ENCODE measurements at places on chromosomes 16 and 17.

DNA sequence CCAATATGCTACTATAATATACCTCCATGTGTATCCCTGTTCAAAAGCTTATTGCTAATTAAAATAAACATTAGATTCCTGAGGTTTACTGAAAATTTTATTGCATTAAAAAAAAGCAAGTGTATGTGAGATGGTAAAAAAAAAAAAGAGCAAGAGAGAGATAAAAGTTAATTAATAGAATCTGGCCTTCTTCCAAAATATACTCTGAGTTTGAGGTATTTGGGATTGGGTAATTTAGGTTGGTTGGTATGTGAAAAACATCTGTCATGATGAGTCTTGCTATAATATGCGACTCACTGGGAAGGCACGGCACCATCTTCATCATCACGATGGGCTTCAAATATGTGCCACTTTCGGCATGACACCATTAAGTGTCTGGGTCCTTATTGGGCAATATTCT lies 711.1 kb upstream of the SOX9 start:
- no peak for DNase-seq

DNA sequence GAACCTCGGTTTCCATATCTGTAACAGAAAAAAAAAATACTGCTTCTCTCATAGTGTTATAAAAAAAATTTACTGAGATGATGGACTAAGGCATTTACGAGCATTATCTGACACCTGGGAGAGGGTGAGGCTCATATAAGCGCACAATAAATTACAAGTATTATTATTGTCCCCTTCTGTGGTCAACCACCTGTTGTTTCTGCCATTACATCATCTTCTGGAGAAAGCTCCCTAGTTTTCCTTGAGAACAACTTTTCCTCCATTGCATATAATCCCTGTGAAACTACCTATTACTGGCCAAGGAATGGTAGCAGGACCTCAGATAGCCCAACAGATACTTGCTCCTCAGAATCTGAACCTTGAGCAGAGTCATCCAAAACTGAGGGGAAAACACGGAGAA lies 11.7 kb upstream of the GGA2 start:
- DNase-seq, result no peak

GRCh38 chr16:89081556-89081955 lies 12.1 kb upstream of the ACSF3 start:
- DNase-seq, result no peak

- no peak for DNase-seq
Measured at GRCh38 chr16:53042235-53042701, 10.4 kb downstream of the CHD9NB start.

GRCh38 chr16:83967838-83968305 lies at the start of gene NECAB2:
TSS of gene NECAB2 (plus strand) at chr16:83968244. CDS start at chr16:83968649, 405 bp downstream.
- no peak for DNase-seq

DNA sequence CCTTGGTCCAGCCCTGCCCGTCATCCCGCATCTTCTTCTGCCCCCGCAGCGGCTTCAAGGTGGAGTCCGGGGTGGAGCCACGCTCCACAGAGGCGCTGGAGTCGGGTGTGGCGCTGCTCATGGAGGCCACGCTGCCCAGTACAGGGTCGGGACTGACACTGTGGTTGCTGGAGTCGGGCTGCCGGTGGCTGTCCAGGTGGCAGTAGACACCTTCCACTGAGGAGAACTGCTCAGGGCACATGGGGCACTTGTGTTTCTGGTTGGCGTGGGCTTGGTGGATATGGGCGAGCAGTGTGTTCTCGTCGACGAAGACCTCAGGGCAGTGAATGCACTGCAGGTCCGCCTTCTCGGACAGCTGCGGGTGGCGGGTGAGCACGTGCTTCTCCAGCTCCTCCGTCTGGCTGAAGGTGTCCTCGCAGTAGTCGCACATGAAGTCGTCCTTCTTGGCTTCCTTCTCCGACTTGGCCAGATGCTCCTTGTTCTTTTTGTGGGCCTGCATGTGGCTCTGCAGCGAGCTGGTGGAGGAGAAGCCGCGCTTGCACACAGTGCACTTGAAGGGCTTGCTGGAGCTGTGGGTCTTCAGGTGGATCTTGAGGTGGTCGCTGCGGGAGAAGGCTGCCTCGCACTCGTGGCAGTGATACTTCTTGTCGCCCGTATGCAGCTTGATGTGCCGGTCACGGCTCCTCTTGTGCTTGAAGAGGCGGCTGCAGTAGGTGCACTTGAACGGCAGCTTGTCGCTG lies 217.8 kb downstream of the ZNF423 start:
- no peak for DNase-seq

- no peak for DNase-seq
Measured at GRCh38 chr17:41492351-41492750, 2.6 kb upstream of the KRT36 start.

GRCh38 chr16:84169765-84170310 lies 17.0 kb downstream of the TAF1C start:
- DNase-seq, result no peak

DNA sequence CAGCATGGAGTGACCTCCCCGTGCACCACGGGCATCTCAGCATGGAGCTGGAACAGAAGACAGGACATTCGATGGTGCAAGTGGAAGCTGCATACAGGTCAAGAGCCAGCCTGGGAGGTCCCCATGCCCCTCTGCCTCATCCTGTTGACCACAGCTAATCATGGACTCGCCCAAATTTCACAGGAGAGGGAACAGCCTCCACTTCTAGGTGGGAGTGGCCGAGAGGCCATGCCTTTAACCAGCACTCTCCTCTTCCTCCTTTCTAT lies 3.8 kb upstream of the SLC47A2 start:
- DNase-seq, result no peak

DNA sequence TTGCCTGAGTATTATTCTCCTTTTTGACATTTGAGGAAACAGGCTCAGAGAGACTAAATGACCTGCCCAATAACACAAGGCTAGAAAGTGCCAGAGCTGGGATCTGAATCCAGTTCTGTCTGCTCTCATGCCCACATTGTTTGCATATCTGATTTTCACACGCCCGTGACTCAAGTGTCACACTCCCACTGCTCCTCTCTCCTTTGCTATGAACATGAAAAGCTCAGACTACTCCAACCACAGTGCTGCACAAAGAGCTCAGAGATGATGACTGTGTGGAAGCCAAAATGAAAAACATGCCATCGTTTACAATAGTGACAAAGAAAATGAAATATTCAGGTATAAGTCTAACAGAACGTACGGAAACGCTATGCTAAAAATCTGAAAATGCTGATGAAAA lies 107.9 kb downstream of the SMG6 start:
- no peak for DNase-seq

GRCh38 chr17:73546114-73546513 lies 98.1 kb downstream of the SDK2 start:
- DNase-seq, result no peak

DNA sequence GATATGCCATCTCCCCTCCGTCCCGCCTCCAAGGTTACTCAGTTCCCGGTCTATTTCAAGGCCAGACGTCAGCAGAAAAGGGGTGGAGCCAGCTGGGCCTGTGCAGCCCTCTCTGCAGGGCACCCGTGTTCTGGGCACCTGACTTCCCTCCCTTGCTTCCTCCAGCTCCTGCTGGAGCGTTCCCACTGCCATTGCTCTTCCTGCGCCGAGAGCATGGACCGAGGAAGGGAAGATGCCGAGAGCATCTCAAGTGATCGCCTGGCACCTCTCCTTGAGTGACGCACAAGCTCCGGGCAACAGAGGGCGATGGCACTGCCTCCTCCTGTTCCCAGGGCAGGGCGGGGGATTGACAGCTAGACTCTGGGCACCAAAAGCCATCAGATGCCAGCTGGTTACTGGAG lies 29.4 kb upstream of the NAT9 start:
- DNase-seq, result peak; percentile 28

- DNase-seq, result no peak
Measured at GRCh38 chr16:65016754-65017153, 105.1 kb downstream of the CDH11 start.

- DNase-seq, result no peak
Measured at GRCh38 chr17:73485130-73485529, 159.1 kb downstream of the SDK2 start.

DNA sequence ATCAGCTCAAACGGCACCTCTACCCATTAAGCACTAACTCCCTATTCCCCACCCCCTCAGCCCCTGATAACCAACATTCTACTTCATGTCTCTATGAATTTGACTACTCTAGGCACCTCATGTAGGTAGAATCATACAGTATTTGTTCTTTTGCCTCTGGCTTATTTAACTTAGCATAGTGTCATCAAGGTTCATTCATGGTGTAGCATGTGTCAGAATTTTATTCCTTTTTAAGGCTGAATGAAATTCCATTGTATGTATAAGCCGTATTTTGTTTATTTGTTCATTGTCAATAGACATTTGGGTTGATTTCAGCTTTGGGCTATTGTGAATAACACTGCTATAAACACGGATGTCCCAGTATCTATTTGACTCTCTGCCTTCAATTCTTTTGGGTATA lies 794.9 kb upstream of the SOX9 start:
- no peak for DNase-seq

DNA sequence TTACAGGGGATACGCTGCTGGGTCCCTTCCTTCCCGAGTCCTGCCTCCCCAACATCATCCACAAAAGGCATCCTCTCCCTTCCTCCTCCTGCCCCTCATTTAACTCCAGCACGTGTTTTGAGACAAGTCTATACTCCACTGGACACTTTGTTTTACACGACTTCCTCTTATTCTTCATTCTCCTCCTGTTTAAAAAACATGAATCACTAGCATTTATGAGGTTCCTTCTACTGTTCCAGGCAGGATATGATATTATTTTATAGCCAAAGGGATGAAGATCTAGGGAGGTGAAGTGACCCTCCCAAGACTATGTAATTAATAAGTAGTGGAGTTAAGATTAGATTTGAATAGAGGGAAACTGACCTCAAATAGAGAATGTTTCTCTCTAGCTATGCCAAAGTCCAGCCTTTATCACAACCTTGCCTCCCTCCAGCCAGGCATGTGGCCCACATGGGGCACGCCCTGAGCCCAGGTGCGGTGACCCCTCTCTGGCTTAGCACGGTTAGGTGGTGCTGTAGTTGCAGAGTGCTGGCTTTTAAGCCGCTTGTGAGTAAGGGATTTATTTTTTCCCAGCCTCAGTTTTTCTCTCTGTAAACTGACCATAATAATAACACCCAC lies 1.3 kb upstream of the HSD17B2 start:
- no peak for DNase-seq

GRCh38 chr16:17567455-17567854 lies 96.7 kb upstream of the XYLT1 start:
- peak; percentile 31 for DNase-seq

DNA sequence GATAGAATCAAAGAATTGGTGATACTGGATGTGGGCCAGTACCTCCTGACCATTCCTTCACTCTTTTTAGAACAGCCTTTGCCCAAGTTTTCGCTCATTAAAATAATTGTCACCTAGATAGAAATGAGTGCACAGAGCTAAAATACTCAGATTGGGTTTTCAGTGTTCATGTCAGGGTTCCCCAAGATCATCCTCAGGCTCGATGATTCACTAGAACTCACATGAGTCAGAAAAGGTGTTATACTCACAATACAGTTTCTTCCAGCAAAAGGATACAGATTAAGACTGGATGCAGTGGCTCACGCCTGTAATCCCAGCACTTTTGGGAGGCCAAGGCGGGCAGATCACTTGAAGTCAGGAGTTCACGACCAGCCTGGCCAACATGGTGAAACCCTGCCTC lies 19.9 kb downstream of the ERCC4 start:
- no peak for DNase-seq

GRCh38 chr17:57945996-57946797 lies 9.0 kb downstream of the CUEDC1 start:
- DNase-seq, result no peak

DNA sequence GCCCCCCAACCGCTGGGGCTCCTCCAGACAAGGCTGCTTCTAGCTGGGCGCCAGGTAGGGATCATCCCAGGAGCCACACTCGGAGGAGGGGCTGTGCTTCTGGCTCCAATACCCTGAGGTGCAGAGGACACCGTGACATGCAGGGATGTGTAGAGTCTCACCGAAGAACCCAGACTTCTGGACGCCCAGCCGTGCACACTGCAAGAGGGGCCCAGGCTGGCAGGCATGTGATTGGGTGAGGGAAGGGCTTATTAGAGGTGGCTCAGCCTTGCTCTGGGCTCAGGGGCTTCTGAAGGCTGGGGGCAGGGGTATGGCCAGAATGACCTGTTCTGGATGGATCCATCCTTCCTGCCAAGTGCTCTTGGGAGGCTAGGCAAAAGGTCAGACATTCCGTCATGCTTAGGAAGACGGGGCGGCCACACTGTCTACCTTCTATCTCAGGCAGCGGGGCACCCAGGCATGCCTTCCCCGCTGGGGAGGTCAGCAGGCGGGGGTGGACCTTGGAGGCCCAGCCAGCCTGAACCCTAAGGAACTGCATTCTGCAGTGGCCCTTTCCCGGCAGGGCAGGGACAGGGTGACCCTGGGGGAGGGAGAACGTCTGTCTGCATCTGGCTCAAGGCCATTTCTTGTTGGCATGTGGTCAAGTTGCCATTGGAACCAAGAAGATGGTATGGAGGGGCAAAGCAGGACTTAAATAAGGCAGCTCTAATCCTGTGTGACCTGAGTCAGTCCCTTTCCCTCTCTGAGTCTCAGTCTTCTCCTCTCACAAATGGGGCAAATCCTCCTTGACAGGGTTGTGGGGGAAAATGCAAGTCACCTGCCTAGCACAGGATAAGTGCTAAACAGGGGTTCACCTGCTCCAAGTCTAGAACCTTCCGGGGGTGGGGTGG lies 5.8 kb upstream of the ADGRG1 start:
- DNase-seq, result no peak

GRCh38 chr16:24005577-24005976 lies 169.8 kb downstream of the PRKCB start:
- DNase-seq, result no peak

- DNase-seq, result no peak
Measured at GRCh38 chr17:74543406-74543805, 2.5 kb downstream of the CD300C start.

All from SK-MEL-5 (cell line).